ENCODE measurements at places on chromosomes 16 and 17.

- DNase-seq: peak; percentile 95
Measured at GRCh38 chr16:87778830-87779579, 13.2 kb upstream of the KLHDC4 start.

GRCh38 chr16:51141106-51141505 lies 10.0 kb downstream of the SALL1 start:
- DNase-seq: no peak

GRCh38 chr17:62824290-62825131 lies 16.4 kb upstream of the MARCHF10 start:
- peak; percentile 87 for DNase-seq

- DNase-seq: no peak
Measured at GRCh38 chr16:70429888-70430666, 8.8 kb downstream of the ST3GAL2 start.

GRCh38 chr17:82101301-82101715 lies 3.3 kb upstream of the FASN start:
- DNase-seq: no peak

GRCh38 chr17:42133461-42134041 lies 10.9 kb downstream of the HSPB9 start:
- peak; percentile 31 for DNase-seq

GRCh38 chr16:89036776-89037175 lies 56.9 kb upstream of the ACSF3 start:
- DNase-seq: no peak

DNA sequence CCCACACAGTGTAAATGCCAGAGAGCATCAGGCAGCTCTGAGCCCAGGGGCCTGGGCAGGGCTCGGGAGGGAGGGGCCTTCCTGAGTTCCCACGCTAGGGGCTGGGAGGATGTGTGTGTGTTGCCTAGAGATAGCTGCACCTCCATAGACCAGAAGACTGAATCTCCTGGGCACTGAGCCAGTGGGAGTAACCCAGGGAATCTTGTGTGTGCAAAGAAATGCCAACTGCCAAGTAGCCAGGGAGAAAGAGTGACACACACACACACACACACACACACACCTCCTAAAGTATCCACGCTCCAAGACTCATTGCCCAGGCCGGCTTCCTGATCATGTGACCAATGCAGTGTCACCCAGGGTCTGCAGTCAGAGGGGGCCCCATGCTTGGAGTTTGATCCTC lies 166.2 kb upstream of the RPL38 start:
- DNase-seq: peak; percentile 5

DNA sequence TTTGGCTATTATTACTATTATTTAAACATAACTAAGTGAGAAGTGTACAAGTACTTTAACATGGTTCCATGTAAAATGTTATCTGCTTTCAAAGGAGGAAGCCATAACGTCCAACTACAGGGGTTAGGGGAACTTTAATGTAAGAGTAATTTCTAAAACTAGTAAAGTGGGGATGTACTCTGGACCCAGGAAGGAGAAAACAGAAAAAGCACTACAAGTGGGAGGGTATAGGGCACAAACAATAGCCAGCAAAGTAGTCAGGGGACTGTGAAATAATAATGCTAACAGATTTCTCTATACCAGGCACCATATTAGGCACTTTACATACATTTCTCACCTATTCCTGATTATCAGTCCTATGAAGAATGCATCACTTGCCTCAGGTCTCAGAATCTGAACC lies 19.6 kb downstream of the USP31 start:
- DNase-seq: no peak

- DNase-seq: no peak
Measured at GRCh38 chr16:90028985-90029384, 9.7 kb upstream of the DBNDD1 start.

- peak; percentile 31 for DNase-seq
Measured at GRCh38 chr16:84648595-84649510, 542 bp downstream of the KLHL36 start.

DNA sequence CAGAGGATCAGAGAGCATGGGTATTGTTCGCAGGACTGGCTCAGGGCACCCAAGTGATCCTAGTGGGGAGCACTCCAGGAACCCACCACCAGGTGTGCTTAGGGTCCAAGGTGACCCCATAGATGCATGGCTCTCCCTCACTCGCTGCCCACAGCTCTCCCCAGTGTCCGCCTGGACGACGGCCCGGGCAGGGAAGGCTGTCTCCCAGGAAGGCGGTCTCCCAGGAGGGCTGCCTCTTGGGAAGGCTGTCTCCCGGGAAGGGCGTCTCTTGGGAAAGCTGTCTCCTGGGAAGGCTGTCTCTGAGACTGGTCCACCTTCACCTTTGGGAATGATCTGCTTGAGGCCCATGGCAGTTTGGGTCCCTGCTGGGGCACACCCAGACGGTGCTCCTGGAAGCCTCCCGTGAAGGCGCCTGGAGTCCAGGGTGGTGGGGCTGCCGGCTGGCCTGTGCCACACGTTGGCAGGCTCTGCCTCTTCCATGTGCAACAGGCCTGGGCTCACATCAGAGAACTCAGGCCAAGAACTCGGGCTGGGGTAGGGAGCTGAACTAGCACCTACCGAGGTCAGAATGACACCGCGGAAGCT lies 5.0 kb downstream of the ECI1 start:
- no peak for DNase-seq

GRCh38 chr17:28537219-28537610 lies 15.2 kb downstream of the UNC119 start:
- DNase-seq: no peak

DNA sequence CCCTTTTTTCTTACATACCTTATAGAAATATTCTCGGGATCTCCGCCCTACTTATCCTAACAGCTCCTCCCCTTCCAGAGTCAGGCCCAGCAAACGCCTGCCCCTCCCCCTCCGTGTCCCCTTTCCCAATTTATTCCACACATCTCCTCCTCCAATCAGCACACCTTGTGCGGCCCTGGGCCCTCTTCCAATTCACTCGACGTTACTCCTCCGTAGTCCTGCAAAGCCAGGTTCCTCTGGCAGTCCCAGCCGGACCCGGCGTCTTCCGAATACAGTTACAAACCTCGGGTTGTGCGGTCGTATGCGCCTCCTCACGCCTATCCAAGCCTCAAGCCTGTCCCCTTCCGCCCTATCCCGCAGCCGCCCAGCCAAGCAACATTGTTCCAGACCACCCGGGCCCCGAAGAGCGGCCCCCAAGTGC lies 677 bp downstream of the CBX1 start:
- DNase-seq: peak; percentile 62

DNA sequence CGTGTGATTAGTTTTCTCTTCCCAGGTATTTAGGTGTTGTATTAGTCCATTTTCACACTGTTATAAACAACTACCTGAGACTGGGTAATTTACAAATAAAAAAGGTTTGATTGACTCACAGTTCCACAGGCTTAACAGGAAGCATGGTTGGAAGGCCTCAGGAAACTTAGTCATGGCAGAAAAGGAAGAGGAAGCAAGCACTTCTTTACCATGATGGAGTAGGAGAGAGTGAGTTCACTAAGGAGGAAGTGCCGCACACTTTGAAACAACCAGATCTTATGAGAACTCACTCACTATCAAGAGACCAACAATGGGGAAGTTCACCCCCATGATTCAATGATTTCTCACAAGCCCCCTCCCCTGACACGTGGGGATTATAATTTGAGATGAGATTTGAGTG lies 1343.7 kb upstream of the GOT2 start:
- no peak for DNase-seq

GRCh38 chr17:39208136-39208535 lies 8.1 kb downstream of the RPL19 start:
- DNase-seq: no peak

GRCh38 chr17:76382351-76382802 lies 2.0 kb upstream of the SPHK1 start:
- DNase-seq: no peak

DNA sequence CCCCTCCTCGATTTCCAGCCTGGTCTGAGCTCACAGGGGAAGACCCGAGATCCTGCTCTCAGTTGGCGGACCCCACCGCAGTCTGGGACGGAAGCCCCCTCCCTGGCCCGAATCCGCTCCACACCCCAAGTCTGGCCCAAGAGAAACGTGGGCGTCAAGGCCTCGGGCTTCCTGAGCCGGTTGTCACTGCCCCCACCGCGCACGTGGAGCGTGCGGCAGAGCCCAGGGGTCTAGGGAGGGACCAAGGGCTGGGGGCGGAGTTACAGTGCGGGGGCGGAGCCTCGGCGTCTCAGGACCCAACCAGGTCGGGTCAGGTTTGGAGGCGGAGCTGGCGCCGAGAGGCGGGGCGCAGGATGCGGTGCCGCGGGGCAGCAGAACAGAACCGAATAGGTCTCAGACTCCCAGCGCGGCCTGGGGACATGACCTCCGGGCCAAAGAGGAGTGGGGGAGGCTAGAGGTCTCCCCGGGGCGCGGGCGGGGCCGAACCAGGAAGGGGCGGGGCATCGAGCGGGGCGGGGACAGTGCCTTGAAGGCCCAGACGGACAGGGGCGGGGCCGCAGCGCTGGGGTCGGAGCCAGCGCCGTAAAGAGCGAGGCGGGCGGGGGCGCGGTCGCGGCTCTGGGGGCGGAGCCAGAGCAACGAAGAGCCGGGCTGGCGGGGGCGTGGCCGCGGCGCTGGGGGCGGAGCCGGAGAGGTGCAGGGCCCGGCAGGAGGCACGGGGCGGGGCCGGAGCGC lies 431 bp upstream of the ZFPM1 start:
- DNase-seq: peak; percentile 95

- no peak for DNase-seq
Measured at GRCh38 chr17:77924757-77925336, 33.7 kb upstream of the TNRC6C start.

Measured in ACHN (cell line).